LNCaP clone FGC (cell line): ENCODE measurements at places on chromosomes 5 and 9.

DNA sequence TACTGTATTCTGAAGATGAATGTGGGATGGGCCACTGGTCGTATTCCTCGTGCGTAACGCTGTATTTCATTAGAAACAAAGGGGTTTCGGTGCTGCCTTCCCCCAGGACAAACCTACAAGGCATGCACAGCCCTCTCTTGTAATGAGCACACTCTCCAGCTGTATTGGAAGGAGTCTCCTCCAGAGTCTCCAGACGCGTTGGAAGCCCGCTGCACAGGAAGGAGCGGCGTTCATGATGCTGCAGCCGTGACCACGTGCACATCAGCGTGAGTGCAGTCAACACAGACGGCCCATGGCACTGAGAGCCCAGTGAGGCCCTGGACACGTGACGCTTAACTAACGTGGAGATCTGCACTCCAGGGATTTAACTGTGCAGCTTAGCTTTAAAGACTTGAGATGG lies 209.0 kb upstream of the IRX1 start:
- DNase-seq: no peak

GRCh38 chr9:98573749-98574278 lies 134.9 kb downstream of the GABBR2 start:
- DNase-seq: no peak

GRCh38 chr9:121318631-121319382 lies 50.8 kb downstream of the GSN start:
- DNase-seq: no peak

- no peak for DNase-seq
These were observed 11.3 kb downstream of the CTXN3 start for GRCh38 chr5:127660047-127660733.

GRCh38 chr5:143114481-143114880 lies 289.0 kb downstream of the NR3C1 start:
- DNase-seq: no peak

- no peak for DNase-seq
These were observed 211.1 kb downstream of the DMRTA1 start for GRCh38 chr9:22657713-22658112.

DNA sequence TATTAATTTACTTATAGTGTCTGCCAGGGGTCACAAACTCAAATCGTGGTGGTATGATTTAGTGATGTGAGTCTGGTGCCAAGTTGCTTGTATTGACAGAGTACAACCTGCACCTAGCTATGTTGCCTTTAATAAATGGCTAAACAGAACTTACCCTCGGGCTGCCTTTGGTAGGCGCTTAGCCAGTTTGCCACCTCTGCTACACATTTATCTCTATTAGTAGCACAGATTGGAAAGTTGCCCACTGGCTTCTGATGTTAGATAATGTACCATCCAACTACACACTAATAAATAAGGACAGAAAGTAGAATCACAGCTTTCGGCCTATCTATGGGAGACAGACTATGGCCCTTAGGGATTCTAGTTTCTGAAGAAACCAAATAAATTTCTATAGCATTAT lies 368.4 kb downstream of the MAN2A1 start:
- DNase-seq: peak; percentile 94

DNA sequence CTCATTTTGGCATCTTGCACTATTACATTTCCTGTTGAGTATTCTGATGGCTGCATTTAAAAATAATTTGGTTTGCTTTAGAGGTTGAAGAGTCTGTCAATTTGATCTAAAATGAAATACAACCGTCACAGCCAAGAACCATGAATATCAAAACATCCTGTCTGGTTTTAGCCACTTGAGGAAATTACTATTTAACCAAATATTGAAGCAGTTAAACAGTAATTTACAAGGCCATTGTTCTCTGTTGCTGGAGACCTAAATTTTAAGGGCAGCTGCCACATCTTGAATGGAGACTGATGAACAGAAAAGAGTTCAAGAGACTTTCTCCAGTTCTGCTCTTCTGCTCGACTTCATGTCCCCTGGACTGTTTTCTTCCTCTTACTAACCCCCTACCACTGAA lies 549.4 kb downstream of the LRRC70 start:
- no peak for DNase-seq

DNA sequence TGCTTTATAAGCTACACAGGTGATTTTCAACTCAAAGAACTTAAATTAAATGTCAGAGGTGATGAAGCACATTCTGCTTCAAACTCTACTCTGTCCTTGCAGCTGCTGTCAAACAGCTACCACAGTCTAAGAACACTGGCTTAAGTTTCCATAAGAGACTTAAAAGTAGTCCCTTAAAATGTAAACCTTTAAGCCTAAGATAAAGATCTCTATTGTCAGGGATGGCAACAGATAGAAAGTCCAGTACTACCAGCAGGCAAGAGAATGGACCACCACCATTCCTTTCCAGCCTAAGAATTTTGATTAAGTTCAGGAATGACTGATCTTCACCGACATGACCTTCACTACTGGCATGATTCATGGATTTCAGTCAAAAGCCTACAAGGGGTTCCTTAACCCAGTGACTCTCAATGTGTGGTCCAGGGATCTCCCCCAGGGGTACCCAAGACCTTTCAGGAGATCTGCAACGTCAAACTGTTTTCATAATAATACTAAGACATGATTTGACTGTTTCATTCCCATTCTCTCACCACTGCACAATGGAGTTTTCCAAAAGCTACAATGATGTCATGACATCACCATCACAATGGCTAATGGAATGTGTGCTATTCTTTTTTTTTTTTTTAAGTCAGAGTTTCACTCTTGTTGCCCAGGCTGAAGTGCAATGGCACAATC lies 41.1 kb upstream of the PLPP6 start:
- DNase-seq: no peak

GRCh38 chr5:172276214-172276613 lies 7.3 kb downstream of the UBTD2 start:
- no peak for DNase-seq

- no peak for DNase-seq
These were observed 133.9 kb downstream of the MAN2A1 start for GRCh38 chr5:109823597-109823996.

DNA sequence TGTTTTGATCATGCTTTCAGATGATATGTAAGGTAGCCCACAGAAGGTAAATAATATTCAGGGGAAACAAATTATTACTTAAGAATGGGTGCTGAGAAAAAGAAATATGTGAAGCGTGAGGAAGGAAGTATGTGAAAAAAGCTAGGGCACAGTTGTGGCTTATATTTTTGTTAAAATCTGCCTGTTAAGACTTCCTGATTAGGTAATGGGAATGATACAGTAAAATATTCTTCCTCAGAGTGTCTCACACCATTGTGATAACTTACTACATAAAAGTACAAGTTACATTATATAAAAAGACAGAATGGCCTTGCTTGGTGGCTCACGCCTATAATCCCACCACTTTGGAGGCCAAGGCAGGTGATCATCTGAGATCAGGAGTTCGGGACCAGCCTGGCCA lies 18.7 kb upstream of the PARP8 start:
- no peak for DNase-seq

DNA sequence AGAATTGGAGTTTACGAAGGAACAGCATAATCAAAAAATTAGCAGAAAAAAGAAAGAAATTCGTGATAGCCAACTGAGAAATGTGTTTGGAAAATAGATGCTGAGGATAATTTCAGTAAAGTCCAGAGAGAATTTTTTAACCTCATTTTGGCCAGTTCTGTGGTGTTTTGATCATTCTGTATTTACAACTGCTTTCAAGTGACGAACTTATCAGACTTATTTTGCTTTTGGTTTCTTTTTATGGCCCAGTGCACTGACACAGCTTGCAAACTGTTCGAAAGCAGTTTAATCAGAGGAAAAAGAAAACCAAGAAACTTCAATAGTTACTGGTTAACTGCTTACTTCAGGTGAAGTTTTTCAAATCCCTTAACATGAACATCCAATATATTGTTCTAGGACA lies 1.9 kb downstream of the SDHA start:
- no peak for DNase-seq

DNA sequence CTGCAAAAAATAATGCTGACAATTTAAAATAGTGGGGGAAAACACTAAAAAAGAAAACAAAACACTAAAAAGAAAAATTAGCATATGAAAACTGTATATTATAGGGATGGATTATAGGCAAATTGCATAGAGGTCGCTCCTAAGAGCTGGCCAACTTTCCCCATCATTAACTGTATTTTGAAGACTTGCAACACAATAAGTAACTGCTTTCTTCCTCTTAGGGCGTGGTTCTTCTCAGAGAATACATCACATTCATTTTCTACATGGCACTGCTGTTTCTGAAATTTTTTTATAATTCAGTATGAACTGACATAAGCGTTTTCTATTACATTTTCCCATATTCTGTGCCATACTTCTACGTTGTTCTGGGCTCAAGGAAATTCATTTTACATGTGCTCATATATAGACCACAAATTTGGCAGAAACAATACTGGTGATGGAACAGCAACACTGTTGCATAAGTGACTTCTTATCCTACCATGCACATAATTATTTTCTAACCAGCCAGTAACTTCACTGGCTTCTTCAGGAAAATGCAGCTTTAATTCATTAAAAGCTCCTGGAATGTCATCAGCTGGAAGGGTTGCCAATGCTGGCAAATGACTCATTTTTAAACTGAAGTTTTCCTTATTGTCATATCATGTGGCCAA lies 171.2 kb upstream of the DMAC1 start:
- DNase-seq: no peak

DNA sequence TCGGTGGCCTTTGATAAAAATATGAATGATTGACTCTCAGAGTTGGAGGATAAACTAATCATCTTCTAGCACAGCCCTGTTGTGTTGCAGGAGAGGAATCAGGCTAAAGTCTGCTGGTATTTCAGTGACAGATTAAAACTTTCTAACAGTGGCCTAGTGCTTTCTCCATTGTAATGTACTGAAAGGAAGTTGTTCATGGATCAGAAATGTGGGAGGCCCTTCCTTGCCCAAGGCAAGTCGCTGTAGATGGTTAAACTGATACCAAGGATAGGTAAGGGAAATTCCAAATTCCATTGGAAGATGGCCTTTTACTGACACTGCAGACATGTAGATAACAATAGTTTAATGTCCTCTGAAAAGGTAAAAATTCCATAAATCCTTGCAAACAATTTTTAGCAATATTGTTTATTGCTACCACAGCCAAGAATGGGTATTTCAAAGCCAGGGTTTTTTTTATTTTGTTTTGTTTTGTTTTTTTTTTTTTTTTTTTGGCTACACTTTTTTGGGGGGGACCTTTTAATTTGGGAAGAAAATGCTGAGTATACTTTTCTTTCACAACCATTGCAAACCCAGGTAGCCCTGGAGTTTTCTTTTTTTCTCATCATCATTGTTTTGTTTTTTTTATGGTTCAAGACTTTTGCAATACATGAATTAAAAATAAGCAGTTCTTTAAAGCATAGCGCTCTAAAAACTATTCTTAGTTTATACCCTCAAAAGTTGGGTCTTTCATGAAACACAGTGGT lies 35.5 kb downstream of the WDR36 start:
- DNase-seq: no peak

GRCh38 chr9:755454-756381 lies 85.8 kb upstream of the DMRT1 start:
- DNase-seq: no peak

DNA sequence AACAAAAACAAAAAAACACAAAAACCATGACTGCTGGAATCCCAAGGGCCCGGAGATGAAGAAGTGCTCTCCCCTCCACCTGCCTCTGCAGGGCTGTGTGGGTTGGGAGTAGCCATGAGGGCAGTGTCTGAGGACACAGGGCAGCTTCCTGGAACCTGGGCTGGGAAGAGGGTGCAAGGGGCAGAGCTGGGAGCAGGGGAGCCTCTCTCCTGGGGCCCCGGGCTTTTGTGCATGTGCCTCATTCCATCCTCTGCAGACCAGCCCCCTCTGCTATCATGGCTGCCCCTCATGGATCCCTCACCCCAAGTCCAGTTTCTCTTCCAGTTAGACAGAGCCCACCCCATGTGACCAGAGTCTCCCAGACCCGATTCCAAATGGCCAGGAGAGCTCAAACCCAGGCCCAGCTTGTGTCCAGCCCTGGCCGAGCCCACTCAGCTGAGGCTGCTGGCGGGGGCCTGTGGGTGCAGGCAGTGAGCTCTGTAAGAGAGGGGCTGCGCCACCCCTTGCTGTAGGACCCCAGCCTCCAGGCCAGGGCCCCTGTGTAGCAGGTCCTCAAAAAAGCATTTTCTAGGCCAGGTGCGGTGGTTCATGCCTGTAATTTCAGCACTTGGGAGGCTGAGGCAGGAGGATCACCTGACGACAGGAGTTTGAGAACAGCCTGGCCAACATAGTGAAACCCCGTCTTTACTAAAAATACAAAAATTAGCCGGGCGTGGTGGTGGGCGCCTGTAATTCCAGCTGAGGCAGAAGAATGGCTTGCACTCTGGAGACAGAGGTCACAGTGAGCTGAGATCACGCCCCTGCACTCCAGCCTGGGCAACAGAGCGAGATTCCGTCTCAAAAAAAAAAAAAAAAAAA lies 44.5 kb downstream of the PLPP7 start:
- no peak for DNase-seq

GRCh38 chr5:134965271-134965825 lies 2.4 kb upstream of the CATSPER3 start:
- no peak for DNase-seq

- no peak for DNase-seq
These were observed 130.9 kb upstream of the NUDT12 start for GRCh38 chr5:103693517-103693916.

DNA sequence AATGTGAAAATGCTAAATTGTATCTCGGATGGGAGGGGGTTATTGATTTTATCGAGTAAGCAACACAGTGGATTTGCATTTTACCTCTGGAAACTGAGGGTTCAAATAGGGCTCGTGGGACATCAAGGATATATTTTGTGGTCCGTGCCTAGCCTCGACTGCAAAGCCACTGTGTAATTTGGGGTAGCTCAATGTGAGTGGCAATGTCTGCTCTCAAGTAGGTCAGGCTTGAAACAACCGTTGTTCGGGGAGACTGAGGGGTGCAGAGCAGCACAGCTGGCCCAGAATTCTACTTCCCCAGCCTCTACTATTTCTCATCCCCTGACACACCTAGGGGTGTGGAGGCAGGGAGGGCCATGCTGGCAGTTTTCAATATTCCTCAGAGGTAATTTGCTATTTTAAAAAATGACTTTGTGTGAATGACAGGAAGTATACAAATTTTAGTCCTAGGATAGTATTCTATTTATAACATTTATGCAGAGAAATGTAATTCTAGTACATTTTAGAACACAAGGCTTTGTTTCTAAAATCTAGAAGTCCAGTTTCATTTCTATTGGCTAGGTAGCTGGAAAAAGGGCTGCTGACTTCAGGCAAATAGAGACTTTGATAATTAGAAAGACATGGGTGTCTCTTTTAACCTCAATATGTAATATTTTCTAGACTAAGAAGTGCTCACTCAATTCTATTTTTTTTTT lies 1.4 kb upstream of the DAB2 start:
- DNase-seq: no peak
